Fibroblast of the aortic adventitia (primary cell): ENCODE measurements at places on chromosomes 2 and 18. TPM values are rescaled to one million over a fixed set of nuclear protein-coding genes. Genes with fewer than 3 reads are reported as not detected.

GRCh38 chr2:167293943-167294775 is 405.9 kb downstream of the XIRP2 start:
- peak; percentile 26 for DNase-seq

GRCh38 chr2:75565472-75566462 is 5.0 kb upstream of the EVA1A start:
- no peak for DNase-seq

DNA sequence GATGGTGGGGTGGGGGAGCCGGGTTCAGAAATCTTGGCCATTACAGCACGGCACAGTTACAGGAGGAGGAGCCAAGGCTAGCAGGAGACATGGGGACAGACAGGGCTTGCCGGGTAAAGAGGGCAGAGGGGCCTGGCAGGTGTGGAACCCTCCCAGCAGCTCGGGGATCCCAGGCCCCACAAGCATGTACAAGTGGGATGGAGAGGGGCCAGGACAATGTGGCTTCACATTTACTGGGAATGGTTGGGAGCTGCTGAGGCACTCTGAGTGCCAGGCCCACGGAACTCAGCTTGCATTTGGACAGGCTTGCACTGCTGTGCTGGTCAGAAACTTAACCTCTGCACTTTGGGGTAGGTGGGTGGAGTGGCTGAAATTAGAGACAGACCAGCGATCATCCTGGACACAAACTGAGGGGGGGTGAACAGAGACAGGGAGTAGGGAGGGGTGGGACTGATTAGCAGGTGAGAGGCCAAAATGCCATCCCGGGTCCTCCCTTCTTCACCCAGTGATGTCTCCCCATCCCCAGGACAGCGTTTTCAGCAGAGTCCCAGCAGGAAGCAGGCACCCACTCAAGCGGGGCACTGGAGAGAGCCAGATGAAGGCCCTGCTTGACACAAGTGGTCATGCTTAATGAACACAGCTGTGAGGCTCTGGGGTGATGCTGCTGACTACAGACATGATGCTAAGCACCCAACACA is 9.6 kb downstream of the PER2 start:
- DNase-seq = no peak

- DNase-seq = peak; percentile 90
Observed at GRCh38 chr2:85066874-85067351, 66.3 kb upstream of the TCF7L1 start.

GATA6 gene
- 22.5 and 34.0 TPM in 2 replicates for total RNA-seq

DNA sequence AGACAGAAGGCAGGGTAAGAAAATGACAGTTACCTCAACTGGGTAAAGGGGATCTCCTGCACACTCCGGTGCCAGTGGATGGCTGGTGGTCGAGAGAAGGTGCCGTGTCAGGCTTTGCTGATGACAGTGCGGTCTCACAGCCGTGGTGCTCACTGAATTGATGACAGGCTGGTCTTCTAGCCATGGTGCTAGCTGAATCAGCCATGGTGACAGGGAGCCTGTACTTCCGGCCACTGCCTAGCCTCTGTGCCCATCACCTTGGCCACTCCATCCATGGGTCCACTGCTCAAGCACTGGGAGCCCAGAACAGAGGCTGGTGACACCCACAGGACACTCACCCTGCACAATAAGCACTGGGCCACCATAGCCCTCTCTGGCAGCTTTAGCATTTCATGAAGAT is 315.9 kb downstream of the FBXO15 start:
- DNase-seq = no peak

- no peak for DNase-seq
Observed at GRCh38 chr2:163719331-163719730, 16.5 kb downstream of the FIGN start.

CHST10 gene
- 10.2 and 11.0 TPM in 2 replicates for total RNA-seq

GRCh38 chr2:151374436-151374835 is 17.0 kb downstream of the TNFAIP6 start:
- peak; percentile 80 for DNase-seq

DNA sequence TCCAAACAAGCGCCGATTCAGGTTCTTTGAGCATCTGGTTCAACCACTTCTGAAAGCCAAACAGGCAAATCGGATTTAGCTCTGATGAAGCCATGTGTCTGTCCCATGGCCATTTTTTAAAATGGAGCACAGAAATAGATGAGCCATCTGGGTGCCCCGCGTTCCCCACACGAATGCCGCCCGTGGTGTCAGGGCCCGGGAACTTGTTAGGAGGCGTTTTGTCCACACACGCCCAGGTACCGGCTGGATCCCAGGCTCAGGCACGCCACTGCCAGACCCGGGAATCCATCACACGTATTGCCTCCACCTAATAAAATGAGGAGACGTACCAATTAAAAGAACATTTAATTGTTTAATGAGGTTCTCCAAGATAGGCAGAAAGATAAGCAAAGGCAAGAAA is 374.4 kb upstream of the SALL3 start:
- no peak for DNase-seq

TMEM163 gene
- total RNA-seq = not detected in 2 replicates

TUBA3E gene
- total RNA-seq = not detected in 2 replicates

PPP1R1C gene
- 1.4 TPM in 1 of 2 replicates, not detected in the other for total RNA-seq

RTP5 gene
- total RNA-seq = not detected in 2 replicates

GRCh38 chr18:51182824-51183223 is 14.7 kb downstream of the MEX3C start:
- DNase-seq = no peak

RTKN gene
- total RNA-seq = 12.0 and 15.7 TPM in 2 replicates

DSC2 gene
- 0.82 TPM in 1 of 2 replicates, not detected in the other for total RNA-seq

FBXO15 gene
- total RNA-seq = 0.27 and 0.49 TPM in 2 replicates

DNA sequence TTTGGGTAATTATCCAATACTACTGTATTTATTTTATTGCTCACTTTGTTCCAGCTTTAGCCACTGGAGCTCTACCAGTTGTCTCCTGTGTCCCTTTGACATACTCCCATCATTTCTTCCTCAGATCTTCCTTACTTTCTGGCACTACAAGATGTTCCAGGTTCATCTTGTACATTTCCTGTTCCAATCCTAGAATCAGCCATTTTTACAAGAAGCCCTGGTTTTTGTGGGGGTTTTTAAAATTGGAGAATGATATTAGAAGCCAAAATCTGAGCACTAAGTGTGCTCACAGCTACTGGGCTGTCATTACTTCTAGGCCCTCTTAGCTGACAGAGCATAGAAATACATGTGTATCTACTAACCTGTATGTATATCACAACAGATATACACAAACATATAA is 164.3 kb downstream of the ZFP36L2 start:
- DNase-seq = no peak

GRCh38 chr2:220513573-220514288 is 886.3 kb downstream of the SLC4A3 start:
- no peak for DNase-seq
